ENCODE measurements at places on chromosomes 2 and 18.

DNA sequence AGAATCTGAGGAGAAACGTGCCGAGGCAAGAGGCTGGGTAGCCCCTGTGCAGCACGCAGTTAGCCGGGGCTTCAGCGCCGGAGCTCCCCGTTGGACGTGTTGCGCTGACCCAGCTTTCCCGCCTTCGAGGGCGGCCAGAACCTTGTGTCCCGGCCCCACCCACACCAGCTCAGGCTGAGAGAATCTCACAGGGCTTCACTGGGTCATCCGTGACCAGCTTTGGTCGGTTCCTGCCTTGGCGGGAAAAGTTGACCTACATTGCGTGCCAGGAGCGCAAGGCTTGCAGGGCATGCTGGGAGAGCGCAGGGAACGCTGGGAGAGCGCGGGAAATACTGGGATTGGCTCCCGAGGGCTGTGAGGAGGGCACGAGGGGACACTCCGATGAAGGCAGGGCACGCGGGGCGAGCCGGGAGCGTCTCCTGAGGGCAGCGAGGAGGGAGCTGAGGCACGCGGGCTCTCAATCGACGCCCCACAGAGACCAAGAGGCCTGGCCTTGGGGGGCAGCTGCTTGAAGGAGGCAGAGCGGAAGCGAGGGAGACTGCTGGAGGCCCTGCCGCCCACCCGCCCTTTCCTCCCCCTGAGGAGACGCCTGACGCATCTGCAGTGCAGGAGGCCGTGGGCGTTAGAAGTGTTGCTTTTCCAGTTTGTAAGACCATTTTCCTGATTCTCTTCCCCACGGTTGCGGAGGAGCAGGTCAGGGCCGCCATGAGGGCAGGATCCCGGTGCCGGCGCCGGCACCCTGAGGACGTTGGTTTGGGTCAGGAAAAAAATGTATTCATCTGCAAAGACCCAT lies at the start of gene C18orf63:
TSS of gene C18orf63 (plus strand) at position 376 of the 793 bp plus-strand sequence. CDS start 2,027 bp downstream, outside the sequence.
- no peak for DNase-seq

- DNase-seq: no peak
Measured at GRCh38 chr2:18483896-18484295, 76.6 kb downstream of the RDH14 start.

GRCh38 chr2:177347570-177347969 lies 45.0 kb upstream of the AGPS start:
- DNase-seq: no peak

- no peak for DNase-seq
Measured at GRCh38 chr2:13919981-13920382, 712.5 kb upstream of the LRATD1 start.

DNA sequence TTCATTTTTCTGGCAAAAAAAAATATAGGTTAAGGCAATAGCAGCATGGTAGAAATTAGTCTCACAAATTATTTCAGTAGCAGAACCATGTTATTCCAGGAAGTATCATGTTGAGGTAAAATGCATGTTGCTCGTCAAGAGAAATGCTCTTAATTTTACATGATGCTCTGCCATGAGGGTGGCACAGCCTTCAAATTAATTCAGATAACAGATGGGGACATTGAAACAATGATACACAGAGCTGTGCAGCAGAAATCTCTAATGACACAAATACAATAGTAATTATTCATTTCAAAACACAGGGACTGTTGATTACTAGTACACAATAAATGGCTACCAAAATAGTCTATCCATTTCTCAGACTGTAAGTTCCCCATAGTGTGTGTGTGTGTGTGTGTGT lies 24.8 kb downstream of the GAREM1 start:
- DNase-seq: peak; percentile 70

DNA sequence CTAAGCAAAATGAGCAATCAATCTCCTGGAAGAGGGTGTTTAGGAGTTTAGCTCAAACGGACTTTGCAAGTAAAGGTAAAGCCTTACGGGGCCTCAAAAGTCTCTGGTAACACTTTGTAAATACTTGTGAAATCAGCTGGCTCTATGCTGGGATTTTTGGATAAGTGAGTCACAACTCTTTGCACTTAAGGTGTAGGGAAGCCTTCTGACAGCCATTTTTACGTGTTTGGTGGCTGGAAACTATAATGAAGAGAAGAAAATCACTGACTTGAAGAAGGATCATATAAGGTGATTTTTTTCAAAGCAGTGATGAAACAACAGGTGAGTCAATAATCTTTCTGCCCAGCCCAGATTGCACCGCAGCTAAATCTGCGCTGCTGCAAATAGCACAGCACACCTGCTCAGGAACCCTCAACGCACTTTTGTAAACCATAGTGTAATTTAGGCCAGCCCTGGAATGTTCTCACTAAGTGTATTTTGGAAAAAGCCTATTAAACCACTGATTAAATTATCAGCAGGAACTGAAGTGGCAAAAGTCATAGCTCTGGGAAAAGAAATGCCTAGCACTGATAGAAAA lies 218.8 kb downstream of the AGPS start:
- no peak for DNase-seq

DNA sequence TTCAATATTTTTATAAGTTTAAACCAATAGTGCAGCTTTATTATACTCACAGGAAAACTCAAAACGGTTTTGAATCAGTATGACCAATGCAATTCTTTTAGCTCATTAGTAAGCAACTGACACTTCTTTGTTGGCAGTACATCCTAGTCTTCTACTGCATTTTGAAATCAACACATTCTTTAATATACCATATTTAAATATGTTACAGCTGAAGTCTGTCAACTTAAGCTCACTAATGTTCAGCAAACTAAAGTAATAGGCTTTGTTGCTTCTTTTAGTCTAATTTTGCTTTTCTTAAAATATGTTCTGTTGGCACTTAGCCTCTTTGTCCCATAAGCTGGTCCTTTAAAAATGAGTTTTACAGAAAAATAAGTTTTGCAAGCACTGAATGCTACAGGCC lies 55.4 kb upstream of the CCBE1 start:
- no peak for DNase-seq

GRCh38 chr2:113967272-113967671 lies 77.4 kb downstream of the ACTR3 start:
- DNase-seq: no peak

DNA sequence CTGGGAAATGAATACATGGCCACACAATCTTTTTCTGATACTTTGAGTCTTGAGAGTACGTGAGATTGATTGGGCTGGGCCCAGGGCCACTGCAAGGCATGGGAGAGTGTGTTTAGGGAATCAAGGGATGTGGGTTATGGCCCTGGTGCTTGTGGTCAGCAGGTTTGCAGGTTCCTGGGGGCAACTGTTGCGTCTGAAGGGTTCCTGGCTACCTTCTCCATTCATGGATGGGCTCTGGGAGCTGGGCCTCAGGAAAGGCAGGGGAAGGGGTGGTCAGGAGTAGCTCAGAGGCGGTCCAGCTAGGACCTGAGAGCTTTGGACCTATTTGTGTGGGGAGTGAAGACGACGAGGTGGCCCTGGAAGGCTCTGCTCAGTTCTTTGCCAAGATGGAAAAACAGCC lies 8.4 kb upstream of the ZAP70 start:
- DNase-seq: no peak

DNA sequence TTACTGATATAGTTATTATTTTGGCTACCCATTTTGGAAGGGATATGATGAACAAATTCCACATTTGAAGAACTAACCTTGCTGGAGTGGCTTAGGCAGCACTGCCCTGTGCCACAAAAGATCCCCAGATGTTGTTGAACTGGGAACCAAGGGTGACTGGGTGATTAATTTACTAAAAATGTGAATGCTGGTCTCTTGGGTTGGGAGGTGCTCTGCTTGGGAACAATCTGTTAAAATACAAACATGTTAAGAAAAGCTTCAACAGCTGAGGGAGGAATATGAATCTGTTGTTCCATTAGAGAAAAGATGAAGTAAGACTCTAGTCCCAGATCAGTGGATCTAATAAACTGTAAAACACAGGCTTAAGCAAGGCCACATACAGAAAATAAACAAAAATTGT lies 1860.1 kb downstream of the SUCLG1 start:
- DNase-seq: no peak

DNA sequence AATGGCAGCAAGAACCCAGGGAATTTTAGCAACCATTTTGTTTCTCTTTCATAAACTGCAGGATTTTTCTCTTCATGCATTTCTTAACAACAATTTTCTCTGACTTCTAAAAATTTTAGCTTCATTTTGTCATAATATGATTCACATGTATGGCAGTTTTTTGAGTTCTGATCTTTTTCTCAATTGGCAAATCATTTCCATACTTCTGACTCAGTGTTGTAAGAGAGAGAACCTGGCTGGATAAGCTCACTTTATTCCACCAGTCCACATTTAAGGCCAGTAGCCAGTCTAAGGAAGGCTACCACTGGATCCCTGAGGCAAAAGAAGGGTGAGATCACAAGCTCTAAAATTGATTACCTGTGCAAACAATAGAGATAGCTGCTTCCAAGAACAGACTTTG lies 42.8 kb upstream of the COL3A1 start:
- no peak for DNase-seq

DNA sequence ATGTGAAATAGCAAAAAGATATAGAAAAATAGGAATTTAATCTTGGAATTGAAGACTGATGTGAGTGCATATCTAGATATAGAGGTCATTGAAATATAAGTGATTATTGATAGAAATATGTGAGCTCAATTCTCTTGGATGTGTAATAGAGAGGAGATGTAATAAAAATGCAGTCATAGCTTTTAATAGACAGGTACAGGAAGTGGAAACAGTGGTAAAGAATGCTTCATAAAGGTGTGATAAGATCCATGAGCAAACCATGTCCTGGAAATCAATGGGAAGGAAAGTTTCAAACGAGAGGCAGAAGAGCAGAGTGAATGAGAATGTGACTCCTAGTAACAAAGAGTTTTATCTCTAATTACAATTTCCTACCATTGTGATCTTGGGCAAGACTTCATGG lies 634.7 kb upstream of the ZNF804A start:
- DNase-seq: no peak

- DNase-seq: no peak
Measured at GRCh38 chr2:9740382-9741073, 102.7 kb upstream of the TAF1B start.

- no peak for DNase-seq
Measured at GRCh38 chr2:196952936-196953335, 26.4 kb upstream of the PGAP1 start.

GRCh38 chr2:240138254-240138984 lies 2.0 kb downstream of the OTOS start:
- no peak for DNase-seq

DNA sequence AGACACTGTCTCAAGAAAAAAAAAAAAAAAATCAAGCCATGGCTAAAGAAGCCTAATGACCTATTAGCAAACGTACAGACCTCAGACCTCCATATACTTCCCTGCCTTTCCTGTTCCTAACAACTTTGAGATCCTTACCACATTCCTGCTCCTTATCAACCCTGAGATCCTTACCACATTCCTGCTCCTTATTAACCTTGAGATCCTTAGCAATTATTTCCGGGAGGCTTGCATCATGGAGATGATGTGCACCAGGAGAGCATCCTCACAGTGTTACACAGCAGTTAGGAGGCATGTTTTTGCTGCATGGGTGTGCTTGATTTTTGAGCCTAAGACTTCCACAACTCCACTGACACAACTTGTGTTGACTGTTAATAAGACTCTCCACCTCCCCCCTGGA lies 54.6 kb upstream of the RASGRP3 start:
- DNase-seq: no peak

GRCh38 chr2:223697892-223698645 lies 95.9 kb upstream of the SCG2 start:
- DNase-seq: no peak

GRCh38 chr2:19529677-19530076 lies 171.3 kb upstream of the OSR1 start:
- DNase-seq: no peak

GRCh38 chr2:40240070-40240469 lies 211.8 kb downstream of the SLC8A1 start:
- no peak for DNase-seq

GRCh38 chr2:218716070-218716469 lies 5.4 kb downstream of the TTLL4 start:
- DNase-seq: peak; percentile 87

DNA sequence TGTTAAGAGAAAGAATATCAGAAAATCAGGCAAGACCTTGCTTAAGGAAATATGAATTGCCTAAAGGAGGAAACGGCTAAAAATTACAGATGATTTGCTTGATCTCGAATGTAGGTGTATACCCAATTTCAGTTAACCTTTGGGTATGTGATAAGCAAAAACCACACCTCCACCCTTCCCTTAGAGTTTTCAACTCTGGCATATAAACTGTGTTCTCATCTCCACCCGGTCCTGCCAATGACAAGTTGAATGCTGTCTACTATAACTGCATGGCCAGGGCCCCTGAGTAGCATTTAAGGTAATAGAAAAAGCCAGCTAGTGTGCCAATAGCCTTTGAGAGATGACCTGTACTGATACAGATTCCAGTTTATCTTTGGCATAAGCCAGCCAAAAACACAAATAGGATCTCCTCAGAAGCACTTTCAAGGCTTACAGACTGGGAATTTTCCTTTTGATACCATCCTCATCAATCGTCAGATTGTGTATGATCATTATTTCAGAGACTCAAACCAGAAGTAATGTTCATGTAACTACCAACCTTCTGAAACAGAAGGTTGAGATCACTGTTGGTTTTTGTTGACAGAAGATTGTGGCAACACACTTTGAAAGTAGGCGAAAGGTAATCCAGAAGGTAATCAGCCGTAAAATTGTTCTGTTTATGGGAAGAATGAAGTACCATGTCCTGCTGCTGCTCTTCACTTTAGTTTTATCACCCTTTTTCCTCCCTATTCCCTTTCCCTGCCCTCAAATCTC lies 163.1 kb downstream of the GFPT1 start:
- no peak for DNase-seq

- no peak for DNase-seq
Measured at GRCh38 chr2:40126006-40126405, 325.9 kb downstream of the SLC8A1 start.

GRCh38 chr2:39059366-39059952 lies 61.4 kb downstream of the SOS1 start:
- DNase-seq: peak; percentile 43

GRCh38 chr2:143616452-143616851 lies 487.2 kb downstream of the ARHGAP15 start:
- DNase-seq: no peak

- DNase-seq: no peak
Measured at GRCh38 chr2:12964904-12965539, 248.3 kb downstream of the TRIB2 start.

DNA sequence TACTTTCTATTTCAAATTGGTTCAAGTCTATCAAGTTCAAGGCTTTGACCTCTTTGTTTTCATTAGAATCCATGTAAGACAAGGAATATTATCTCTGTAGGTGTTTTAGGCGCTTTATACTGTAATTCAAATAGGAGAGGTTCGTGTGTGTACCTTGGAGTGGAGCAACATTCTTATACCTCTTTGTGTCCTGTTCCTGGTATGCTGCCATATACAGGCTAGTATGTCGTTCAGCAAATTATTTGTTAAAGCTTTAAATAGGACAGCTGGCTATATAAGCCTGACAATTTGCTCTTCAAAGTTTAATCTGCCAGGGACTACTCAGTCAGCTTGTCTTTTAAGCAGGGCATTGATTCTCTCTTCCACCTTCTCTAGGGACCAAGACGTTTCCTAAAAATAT lies 31.1 kb upstream of the SPAG16 start:
- DNase-seq: no peak

GRCh38 chr18:27894746-27895145 lies 282.2 kb downstream of the CDH2 start:
- DNase-seq: no peak

GRCh38 chr18:78981394-78981831 lies 1.8 kb downstream of the SALL3 start:
- DNase-seq: no peak
